ENCODE measurements at places on chromosomes 2 and 18.

- no peak for DNase-seq
These were observed 414.8 kb upstream of the ID2 start for GRCh38 chr2:8267048-8267447.

DNA sequence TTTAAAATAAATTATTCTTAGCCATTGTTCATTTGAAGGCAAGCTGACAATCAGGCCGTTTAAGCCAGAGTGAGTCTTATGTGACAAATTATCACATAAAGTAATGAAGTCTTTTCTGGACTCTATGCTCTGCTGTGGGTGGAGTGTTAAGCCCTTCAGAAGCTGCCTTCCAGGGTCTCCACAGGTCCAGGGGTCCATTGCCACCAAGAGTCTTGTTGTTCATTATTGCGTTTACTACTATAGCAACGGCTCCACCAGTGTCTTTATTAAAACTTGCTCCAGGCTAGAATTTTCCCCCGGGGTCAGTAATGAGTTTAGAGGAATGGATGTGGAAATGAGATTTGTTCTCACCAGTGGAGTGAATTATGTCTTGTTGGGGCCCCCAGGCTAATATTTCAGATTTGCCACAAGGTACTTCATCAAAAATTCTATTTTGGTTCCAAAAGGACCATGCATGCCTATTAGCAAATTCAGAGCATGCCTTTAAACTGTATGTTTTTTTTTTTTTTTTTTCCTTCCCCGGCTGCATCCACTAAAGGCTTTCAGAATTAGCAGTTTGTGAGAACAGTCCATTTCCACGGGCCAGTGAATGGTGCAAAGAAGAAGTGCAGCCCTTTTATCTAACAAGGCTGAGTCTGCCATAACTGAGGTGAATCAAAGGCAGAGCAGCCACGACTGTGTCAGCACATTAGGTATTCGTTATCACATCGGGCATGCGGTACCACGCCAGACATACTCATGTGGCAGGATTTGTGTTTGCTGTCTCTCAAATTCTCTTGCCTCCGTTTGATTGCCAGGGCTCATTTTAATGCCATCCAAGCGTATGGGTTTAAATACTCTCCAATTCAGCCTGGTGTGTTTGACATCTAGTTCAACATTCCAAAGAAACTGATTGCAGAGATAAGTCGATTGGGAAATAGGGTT is 26.2 kb upstream of the LRRTM1 start:
- no peak for DNase-seq

GRCh38 chr2:229896857-229897256 is 25.0 kb downstream of the TRIP12 start:
- no peak for DNase-seq

- no peak for DNase-seq
These were observed 82.2 kb upstream of the CDKL4 start for GRCh38 chr2:39325966-39326365.

DNA sequence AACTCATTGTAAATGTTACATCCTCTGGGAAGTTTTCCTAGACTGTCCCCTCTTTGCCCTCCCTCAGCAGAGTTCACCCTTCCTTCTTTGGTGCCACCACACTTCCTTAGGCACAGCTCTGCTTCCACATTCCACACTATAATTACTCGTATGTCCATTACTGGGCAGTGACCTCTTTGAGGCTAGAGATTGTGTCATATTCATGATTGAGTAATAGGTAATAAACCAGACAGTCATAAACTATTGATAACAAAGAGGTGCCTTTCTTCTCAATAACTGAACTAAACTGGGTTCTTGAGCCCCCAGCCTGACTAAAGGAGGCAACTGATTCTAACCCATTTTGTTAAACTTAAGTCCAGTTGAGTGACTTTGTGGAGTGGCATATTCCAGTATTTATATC is 28.3 kb downstream of the MYO3B start:
- no peak for DNase-seq

GRCh38 chr18:56632070-56633022 is 6.0 kb downstream of the TXNL1 start:
- DNase-seq: no peak

Measured in GM20000 (cell line).